ENCODE measurements at places on chromosomes 7 and 10. TPM values are rescaled to one million over a fixed set of nuclear protein-coding genes. Genes with fewer than 3 reads are reported as not detected.

- no peak for DNase-seq
These were observed 52.0 kb upstream of the ST8SIA6 start for GRCh38 chr10:17506390-17506789.

FERD3L gene
- not detected for total RNA-seq

GRCh38 chr7:51867117-51867516 is 550.5 kb upstream of the COBL start:
- DNase-seq = no peak

DNA sequence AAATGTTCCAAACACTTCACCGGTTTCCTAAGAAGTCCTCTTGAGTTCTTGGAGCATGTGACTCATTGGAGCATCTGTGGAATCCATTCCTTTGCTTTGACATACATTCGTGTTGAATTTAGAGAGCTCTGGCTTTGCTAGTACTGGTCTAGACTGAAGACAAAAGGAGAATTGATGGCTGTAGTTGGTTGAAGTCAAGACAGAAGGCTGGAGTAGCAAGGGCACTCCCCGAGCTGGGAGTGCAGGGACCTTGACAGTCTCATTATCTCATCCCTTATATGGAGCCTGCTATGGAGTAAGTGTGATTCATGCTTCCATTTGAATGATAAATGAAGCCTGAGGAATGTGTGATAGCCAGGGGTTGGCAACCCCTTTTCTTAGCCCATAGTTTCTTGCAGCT is 1249.1 kb downstream of the TYW1 start:
- DNase-seq = no peak

IGFBP3 gene
- 46.4 TPM for total RNA-seq

GRCh38 chr10:69894156-69894555 is 92.5 kb downstream of the COL13A1 start:
- no peak for DNase-seq

VSTM4 gene
- not detected for total RNA-seq

HHEX gene
- 0.48 TPM for total RNA-seq

GRCh38 chr10:111972109-111972508 is 211.5 kb downstream of the GPAM start:
- no peak for DNase-seq

GRCh38 chr10:129704225-129704624 is 237.2 kb downstream of the MGMT start:
- DNase-seq = no peak

ANKRD22 gene
- total RNA-seq = not detected

GRB10 gene
- total RNA-seq = 91.2 TPM

DNA sequence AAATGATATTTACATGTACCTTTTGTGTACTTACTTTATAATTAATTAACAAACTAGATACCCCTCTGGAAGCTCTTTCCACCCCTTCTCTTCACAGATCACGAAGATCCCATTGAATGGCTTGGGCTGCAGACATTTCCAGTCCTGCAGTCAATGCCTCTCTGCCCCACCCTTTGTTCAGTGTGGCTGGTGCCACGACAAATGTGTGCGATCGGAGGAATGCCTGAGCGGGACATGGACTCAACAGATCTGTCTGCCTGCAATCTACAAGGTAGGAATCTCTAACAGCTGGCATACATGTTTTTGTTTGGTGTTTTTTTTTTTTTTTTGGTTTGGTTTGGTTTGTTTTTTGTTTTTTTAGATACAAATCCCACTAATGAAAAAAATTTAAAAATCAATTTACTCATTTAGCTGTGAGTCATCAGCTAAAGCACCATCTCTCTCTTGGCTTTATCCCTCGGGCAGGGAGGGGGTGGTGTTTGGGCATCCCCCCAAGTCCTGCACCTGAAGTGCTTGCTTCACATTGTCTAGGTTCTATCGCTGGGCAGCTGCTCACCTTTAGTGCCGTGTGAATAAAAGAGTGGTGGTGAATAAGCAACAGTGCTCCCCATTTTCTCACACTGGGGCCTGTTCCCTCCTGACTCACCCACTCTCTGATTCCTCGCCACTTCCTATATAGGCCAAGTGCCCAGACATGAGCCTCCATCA is 68.9 kb downstream of the MET start:
- DNase-seq = no peak

C10orf143 gene
- 0.08 TPM for total RNA-seq

WNT8B gene
- total RNA-seq = not detected

DNA sequence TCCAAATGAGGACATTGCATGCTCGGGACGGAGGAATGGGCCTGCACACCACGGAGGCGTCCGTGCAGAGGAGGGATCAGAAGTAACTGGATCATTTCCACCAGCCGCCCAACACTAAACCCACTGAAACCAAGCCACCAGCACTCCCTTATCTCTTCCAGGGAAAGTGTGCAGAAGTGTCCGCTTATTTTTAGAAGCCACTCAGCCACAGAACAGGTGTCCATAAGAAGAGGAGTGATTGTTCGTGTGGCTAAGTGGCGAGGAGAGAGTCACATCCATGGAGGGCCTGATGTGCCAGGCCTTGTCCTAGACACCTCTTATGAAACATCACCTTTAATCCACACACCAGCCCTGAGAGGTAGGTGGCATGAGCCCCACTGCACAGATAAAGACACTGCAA is 407.9 kb upstream of the NPVF start:
- DNase-seq = no peak

GRCh38 chr7:87510411-87510875 is 35.0 kb upstream of the ABCB4 start:
- DNase-seq = no peak

GRCh38 chr10:114635797-114636550 is 22.1 kb downstream of the ABLIM1 start:
- DNase-seq = no peak

DNA sequence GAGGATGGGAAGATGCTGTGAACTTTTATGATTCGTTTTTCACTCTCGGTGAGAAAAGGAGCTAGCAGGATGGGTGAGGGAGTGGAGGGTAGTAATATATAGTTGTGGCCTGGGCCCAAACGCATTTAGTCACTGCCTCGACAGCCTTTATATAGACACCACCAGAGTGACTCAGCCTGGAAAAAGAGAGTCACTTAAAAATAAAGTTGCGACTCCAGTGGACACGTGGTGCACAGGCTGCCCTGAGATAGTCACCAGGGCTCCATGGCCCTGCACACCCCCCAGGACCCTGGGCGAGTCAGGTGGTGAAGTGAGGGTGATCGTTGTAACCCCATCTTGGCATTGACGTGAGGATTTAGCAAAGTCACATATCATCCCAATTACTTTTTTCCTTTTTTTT is 106.7 kb downstream of the CUX1 start:
- no peak for DNase-seq

- DNase-seq = peak; percentile 55
These were observed at the start of gene FGFR2 for GRCh38 chr10:121598263-121599249. FGFR2 (minus strand) TSS chr10:121598444; CDS start chr10:121593817, 4,627 bp downstream.

SPACDR gene
- total RNA-seq = not detected

DNA sequence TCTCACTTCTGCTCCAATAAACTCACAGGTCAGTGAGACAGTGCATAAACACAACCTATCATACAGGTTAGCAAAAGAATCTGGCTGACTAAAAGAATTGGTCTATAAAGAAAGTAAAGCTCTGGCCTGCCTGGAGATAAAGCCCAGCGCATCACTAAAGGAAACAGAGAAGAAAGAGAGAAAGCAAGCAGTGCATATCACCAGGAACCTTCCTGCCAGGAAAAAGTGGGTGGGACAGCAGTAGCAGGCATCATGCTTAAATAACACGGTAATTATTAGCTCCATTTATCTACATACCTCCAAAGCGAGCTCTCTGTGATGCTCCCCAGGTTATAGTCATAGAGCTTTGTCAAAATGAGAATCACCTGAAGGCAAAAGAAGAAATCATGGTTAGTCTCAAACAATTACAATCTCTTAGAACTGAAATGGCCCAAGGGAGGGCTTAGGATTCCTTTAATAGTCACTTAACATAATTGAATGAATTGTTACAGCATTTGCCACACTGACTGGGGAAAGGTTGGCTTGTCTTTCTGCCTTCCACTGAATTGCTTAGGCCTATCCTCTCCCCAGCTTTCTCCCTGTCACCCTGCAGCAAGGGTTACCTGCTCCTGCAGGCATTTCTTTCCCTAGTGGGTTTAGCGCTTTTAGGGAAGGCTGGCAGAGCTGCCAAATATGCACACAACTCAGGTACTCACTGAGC is 208.1 kb downstream of the SORCS1 start:
- DNase-seq = no peak

ENTPD1 gene
- 20.2 TPM for total RNA-seq

GRCh38 chr7:30412782-30413504 is 65.6 kb downstream of the NOD1 start:
- peak; percentile 98 for DNase-seq

DNA sequence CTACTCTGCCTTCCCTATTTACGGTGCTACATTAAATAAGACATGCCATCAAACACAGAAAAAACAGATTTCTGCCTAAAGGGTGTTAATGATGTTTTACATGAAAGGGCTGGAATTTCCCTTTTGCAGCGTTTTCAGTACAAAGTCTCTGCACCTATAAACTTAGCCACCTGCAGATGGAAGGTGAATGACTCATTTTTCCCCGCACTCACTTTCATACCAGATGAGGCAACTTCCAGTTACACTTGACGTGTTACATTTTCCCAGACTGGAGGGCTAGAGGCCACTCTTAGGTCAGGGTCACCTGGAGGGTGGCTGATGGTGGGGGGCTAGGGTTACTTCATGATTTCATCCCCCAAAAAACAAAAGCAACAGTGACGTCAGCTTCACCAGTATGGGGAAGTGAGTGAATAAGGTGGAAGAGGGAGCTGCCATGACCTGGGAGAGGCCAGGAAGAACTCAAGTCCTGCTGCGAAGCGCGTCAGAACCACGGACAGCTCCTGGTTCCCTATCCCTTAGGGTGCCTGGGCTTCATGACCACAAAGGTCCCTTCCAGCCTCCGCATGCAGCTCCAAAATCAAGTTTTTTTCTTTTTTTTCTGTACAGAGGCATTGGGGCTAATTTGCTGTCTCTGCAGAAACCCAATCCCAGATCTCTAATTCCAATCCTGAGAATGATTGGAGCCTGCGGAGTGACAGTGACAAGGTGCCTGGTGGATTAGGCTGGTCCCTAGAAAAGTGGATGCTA is 94.0 kb downstream of the ADARB2 start:
- no peak for DNase-seq

DNA sequence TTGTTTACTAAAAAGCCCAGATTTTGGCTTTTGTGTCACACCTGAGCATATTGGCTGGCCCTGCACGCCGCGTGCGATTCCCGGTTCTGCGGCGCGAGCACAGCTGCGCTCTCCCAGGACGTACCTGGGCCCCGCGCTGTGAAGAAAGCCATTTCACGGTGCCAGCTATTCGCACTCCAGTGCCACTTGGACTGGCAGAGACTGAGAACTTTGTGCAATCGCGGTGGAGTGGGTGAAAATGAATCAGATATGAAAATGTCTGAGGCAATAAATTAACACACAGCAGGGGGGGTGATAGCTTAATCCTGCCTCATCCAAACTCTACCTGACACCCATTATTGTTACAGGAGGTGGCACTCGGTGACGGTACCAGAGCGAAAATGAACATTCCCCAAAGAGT is 330.1 kb upstream of the MGMT start:
- DNase-seq = no peak

- DNase-seq = peak; percentile 99
These were observed 5.2 kb upstream of the MYH16 start for GRCh38 chr7:99267481-99267840.

DNA sequence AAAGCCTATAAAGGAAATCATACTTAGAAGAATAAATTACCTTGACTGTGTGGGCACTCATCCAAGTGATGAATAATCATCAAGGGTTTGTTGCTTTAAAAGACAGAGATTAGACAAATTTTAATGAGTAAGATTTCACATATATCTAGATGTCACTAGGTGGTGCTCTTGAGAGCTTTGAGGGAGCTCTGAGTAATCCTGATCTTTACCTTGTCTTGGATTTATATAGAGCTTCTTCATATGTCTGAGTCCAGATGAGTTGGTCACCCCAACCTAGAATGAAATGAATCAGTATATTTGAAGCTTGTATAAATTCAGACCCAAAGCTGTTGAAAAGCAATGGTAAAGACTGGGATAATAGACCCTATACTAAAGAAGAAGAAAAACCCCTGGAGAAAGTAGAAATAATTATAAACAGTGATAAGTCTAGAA is 3.7 kb downstream of the AGR2 start:
- peak; percentile 83 for DNase-seq

GRCh38 chr7:25853314-25853713 is 298.7 kb upstream of the NFE2L3 start:
- DNase-seq = no peak

GRCh38 chr10:111246136-111246535 is 169.3 kb downstream of the ADRA2A start:
- no peak for DNase-seq

- no peak for DNase-seq
These were observed 194.2 kb upstream of the SLC26A5 start for GRCh38 chr7:103640031-103640779.

IDI2 gene
- 0.08 TPM for total RNA-seq

DNA sequence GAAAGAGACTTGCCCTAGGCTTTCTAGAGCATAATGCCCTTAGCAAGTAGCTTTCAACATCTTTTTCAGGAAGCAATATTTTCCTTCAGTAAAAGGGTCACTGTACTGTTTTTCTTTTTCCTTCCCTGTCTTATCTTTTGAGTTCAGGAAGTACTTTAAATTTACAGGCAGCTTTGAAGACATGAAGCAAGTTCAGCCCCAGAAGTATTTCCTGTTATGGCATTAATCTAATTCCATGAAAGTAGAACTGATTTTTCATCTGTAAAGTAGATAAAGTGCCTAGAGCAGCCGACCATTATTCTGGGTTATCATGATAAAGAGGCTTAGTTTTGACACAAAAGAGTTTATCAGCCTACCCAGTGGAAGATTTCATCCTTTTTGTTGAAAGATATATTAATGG is 288.2 kb downstream of the ADK start:
- DNase-seq = no peak

CCL24 gene
- not detected for total RNA-seq

DNA sequence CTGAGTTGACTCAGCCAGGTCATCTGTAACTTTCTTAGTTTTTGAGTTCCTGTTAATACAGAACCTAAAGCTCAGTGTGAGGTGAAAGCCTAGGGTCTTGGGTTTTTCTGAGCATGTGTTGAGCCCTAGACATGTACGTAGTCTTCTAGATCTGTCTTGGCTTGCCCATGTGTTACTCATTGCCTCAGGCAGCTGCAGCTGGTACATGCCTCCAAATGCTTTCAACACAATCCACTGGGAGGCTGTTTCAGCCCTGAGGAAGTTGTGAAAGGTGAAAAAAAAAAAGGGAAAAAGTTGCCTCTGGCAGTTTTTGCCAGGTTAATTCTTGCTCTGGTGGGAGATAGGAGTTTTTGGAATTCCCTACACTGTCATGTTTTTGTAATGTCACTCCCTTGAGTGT is 134.6 kb downstream of the RNF216 start:
- DNase-seq = peak; percentile 43

DNA sequence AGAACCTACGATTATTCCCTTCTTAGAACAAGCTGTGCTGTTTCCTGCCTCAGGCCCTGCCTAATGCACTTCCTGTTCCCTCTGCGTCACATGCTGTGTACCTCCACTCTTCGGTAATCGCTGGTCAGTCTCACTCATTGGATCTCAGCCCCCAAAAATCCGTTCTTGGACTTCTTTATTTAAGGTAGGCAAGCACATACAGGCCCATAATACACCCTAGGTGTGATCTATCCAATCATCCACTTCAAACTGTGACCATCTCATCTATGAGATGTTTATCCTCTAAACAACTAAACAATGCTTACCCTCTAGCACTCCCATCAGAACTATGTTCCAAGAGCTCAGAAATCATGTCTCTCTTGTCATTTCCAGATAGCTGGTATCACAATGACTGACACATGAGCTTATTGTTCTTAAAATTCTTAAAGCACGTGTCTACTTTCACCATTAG is 83.9 kb downstream of the CADPS2 start:
- DNase-seq = peak; percentile 67

Data from SK-MEL-5 (cell line).